Activated T-helper 9 cell treated with anti-CD3 and anti-CD28 coated beads, Interleukin-2, amount 50 U/mL, for 16 hours (primary cell): ENCODE measurements at places on chromosomes 4 and X.

DNA sequence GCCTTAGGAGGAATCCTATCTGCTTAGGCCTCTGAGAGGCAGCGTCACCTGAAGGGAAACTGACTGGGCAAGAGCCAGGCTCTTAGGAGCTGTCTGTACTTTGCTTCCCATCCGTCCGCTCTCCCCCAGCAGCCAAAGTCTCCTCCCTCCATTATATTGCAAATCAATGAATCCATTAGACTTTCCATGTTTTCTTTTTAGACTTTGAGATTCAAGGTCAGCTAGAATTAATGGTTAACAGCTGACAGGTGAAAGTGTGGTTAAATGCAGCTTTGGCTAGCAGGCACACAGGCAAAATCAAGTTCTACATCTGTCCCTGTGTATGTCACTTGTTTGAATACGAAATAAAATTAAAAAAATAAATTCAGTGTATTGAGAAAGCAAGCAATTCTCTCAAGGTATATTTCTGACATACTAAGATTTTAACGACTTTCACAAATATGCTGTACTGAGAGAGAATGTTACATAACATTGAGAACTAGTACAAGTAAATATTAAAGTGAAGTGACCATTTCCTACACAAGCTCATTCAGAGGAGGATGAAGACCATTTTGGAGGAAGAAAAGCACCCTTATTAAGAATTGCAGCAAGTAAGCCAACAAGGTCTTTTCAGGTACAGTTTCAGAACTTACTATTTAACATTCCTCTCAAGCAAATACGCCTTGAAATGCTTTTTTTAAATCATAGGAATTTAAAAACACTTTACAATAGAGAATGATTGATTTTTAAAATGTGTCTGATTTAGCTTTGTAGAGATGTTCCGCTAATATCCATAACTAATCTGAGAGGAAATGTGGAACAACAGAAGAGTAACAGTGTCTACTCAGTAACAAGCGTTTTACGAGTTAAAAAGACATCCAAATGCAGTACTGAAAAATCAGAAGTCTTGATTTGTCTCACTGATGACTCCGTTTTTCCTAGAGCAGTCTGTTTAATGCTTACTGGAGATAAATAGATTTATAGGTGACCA is at the start of gene F11:
Gene F11, plus strand, starts transcription at position 507 of the 970 bp plus-strand sequence. CDS start 948 bp downstream, outside the sequence.
- no peak for DNase-seq

GRCh38 chr4:37393889-37394288 is 149.3 kb downstream of the NWD2 start:
- no peak for DNase-seq

DNA sequence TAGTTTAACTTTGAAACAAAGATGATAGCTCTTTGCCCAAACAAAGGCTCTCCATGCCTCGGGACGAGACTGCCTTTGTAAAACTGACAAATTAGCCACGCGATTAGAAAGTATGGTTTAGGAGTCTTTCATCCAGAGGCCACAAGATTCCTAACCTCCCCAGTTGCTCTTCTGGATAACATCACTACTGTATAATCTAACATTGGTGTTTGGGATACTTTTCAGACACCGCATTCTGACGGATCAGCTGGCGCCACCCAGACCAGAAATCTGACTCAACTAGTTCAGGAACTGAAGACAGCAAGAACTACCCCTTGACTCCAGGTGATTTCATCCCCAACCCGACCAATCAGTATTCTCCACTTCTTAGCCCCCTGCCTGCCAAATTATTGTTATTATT is 98.1 kb upstream of the TEX13D start:
- no peak for DNase-seq

- DNase-seq = no peak
These were observed 67.0 kb upstream of the CITED1 start for GRCh38 chrX:72372735-72373134.

DNA sequence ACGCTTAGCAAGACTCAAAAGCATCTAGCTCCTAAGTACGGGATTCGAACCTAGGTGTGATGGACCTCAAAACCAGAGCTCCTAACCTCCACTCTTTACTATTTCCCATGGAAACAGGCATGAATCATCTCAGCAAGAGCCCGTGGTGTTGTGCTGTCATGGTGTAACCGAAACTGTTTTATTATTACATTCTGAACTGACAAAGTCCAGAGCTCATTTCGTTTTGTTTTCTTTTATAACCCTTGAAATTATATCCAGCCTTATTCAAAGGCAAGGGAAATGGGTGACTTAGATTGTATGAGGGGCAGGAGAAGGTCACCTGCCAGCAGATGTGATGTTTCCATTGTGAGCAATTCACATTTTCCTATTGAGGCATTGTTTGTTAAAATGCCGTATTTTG is 301.1 kb downstream of the FRMPD4 start:
- no peak for DNase-seq

GRCh38 chr4:165450871-165451270 is 72.1 kb downstream of the CPE start:
- no peak for DNase-seq
